ENCODE measurements at places on chromosomes 7 and 10.

GRCh38 chr10:59888781-59889435 lies 17.4 kb downstream of the CCDC6 start:
- DNase-seq = no peak

DNA sequence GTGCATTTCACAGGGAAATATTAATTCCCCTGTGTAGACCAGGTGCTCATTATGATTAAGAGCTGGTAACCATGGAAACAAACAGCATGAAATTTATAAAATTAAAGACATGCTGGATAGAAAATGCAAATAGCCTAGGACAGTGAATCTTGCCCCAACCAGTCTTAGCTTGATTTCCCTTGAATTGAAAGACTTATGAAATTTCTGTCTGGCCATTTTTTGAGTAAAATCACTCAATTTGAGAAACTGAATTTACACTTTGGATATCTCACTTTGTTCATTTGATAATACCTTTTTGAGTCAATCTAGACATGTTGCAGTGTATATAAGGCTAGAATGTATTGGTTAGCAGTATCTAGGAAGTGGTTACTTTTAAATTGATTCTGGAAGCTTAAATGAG lies 4.4 kb upstream of the SMIM30 start:
- DNase-seq = no peak

DNA sequence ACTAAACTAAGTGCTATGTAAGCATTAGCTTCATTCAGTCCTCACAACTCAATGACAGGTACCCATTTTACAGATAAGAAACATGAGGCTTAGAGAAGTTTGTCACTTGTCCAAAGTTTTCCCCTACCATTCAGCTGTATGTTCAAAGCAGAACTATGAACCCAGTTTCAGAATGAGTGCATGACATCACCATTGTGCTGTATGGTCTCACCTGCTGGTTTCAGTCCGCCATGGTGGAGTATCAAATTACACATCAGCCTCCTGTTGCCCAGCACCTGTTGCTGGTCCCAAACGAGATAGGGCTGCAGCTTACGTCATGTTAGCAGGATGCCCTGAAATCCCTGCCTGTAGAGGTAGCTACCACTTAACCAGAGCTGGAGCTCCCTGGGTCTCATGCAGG lies 95.0 kb downstream of the DYNC1I1 start:
- no peak for DNase-seq

DNA sequence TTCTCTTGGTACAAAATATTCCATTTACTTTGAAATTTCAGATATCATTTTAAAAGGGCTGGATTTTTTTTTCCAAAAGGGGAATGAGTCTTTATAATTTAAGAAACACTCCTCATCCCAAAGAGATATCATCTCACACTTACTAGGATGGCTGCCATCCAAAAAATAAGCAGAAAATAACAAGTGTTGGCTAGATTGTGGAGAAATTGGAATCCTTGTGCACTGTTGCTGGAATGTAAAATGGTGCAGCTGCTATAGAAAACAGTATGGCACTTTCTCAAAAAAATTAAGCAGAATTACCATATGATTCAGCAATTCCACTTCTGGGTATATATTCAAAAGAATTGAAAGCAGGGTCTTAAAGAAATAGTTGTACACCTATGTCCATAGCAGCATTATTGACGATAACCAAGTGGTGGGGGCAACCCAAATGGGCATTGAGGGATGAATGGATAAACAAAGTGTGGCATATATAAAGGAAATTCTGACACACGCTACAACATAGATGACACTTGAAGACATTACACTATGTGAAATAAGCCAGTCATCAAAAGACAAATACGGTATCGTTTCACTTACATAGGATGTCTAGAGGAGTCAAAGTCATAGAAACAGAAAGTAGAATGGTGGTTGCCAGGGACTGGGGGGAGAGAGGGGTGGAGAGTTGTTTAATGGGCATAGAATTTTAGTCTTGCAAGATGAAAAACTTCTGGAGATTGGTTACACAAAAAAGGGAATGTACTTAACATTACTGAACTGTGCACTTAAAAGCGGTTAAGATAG lies 53.8 kb downstream of the LSM5 start:
- DNase-seq = no peak

GRCh38 chr7:33961948-33962347 lies 56.6 kb downstream of the BMPER start:
- no peak for DNase-seq

GRCh38 chr10:131703941-131704340 lies 196.9 kb upstream of the PPP2R2D start:
- DNase-seq = no peak

DNA sequence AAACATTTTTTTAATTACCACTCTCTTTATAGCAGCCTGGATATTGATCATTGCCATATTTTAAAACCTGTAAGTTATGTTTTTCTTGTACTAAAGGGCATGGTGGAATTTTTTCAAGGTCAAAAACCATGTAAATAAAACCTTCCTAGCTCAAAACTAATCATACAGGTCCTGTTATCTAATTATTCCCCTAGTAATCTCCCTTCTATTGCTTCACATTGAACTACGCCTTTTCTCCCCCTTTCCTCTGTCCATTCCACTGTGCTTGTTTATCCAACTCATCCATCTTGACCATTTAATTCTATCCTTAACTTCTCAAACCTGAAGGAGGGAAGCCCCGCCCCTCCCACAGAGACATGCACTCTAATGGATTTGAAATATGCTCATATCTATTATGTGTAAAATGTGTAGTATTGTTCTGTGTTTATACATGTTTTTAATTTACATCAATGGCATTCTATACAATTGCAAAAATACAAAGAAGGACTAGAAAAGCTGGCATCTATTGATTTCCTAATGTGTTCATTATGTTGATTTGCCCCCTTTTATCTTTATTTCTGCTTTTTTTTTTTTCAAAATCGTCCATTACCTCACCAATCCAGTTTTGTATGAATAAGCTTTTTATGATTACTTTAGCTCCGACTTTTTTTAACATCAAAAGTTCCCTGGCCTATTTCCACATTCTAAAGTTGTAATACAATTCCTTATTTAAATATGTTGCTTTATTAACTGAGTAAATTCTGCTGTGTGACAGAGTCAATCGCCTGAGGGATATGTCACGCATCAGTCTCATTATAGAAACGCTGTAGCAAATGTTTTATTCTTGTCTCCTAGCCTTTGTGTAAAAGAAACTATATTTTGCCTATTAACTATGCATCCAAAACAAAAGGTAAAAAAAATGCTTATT lies 61.0 kb downstream of the MET start:
- DNase-seq = no peak

GRCh38 chr7:71165708-71166107 lies 33.8 kb downstream of the GALNT17 start:
- no peak for DNase-seq

DNA sequence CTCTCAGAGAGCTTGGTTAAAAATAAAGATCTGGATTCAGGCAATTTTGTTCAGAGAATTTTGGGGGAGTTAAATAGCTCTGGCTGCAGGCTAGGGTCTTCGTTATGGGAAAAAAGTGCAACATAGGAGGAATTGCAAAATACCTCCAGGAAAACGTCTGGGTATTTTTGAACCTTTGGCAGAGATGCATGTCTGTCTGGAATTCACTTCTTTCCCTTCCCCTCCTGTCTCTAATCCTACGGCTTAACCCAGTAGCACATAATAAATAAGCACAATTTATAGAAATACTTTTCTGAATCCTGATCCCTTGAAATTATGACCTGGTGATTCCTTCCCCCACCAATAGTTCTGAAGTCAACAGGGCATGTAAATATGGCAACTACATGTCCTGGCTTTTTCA lies 19.3 kb upstream of the NUP205 start:
- no peak for DNase-seq

- no peak for DNase-seq
Observed at GRCh38 chr7:148135116-148135515, 455.4 kb upstream of the C7orf33 start.

DNA sequence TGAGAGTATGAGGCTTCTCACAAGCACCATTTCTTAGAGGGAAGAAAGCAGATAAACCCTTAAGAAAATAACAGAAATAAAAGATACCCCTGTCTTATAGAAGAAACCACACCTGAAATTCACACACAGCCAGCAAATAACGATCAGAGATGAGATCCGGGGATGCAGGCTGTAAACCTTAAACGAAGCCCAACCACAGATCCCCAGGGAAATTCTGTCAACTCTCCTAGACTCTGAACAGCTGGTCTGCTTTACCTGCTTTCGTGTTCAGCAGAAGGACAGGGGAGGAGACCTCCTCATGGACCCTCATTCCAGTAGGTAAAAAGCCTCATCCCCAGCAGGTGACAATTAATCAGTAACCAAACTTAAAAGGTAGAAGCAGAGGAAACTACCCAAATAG lies 45.0 kb downstream of the VOPP1 start:
- DNase-seq = no peak

DNA sequence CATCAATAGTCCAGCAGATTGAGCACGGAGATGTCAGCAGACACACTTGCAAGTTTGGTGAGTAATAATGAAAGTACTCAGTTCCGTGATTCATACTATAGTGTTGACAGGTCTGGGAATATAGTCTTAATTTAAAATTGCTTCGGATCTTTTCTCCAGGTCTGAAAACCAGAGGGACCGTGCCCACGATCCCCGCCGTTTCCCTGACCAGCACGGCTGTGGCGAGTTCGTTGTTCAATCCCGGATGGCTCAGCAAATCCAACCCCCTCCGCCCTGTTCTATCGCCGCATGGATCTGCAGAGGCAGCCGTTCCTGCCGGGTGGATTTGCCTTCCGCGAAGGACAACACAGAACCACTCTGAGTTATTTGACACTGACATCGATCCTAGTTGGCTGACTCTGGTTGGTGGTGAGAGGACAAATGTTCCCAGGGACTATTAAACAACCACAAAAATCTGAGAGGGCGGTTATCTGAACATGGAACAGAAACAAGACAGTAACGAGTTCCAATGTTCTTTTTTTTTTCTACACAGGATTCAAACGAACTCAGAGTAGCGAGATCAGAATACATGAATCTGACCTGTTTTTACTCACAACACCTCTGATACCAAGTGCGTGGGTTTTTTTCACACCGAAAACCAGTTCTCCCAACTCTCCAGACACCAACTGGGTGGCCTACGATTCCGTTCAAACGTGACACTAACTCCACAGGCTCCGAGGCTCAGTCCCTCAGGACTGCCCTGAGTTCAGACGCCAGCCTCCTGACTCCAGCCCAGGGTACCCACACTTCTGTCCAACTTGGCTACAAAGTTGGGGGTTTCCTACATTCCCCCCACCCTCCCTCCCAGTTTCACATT lies 52.7 kb downstream of the RBM17 start:
- no peak for DNase-seq

DNA sequence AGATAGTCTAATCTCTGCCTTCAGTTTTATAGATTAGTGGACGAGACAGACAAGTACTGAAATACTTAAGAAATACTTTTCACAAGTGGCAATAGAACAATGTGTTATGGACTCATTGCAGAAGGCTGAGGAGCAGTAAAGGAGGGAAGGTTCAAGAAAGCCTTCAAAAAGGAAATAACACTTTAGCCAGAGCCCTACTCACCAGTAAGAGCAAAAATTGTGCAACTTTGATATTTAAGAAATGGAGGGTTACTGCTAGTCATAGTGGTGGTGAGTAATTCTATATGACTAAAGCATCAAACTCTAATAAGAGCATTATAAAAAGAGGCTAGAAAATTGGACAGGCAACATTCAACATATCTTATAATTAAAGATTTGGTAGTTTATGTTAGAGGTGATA lies 28.8 kb downstream of the PTPN12 start:
- no peak for DNase-seq

DNA sequence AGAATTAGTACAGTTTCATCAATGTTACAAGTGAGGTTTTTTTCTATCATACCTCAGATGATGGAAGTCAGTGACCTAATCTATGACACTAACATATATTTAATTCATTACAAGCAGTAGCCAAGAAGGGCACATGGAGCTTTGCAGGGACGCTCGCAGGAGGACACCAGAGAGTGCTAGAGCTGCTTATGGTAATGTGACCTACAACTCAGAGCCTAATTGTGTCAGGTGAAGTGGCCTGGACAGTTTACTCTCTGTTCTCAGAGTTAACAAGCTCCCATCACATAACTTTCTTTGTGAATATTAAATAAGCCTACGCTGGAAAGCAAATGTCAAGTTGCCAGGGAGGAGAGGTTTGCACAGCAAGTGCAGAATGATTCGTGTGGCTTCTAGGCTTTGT lies 11.6 kb upstream of the CNNM2 start:
- no peak for DNase-seq

- DNase-seq = no peak
Observed at GRCh38 chr10:102227050-102227449, 951 bp downstream of the ELOVL3 start.

- DNase-seq = no peak
Observed at GRCh38 chr10:110546499-110547110, 20.9 kb upstream of the SMC3 start.

Data from activated naive CD4-positive, alpha-beta T cell (primary cell).